ENCODE measurements at places on chromosomes 16 and 17.

DNA sequence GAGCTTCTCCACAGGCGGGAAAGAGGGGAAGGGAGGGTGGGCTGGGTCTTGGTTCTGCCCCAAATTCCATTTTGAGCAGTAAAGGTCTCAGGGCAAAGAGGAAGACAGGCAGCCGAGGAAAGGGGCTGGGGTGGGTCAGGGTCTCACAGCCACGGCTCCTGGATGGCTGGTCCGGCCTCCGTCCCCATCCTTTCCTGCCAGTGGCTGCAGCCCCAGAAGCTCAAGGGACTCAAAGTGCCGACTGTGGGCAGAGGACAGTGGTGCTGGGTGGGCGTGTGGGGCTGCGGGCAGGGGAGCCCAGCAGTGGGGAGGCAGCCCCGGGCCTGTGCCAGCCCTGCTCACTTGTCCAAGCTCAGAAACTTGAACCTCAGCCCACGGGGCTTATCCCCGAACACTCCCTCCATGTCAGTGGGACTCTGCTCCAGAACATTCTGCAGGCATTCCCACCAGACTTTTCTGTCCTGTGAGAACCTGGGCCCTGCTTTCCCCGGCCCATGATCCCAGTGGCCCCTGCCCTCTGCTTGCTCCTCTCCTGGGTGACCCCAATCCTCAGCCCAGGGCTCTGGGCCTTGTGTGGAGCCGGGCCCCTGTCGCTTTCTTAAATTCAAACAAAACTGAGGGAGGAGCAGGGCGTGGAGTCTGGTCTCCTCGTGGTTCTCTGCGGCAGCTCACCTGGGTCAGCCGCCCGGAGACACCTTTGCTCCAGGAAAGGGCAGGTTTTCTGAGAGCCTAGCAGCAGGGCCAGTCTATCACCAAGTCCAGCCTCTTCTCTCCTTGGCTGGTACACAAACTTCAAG lies 117.8 kb upstream of the METRNL start:
- no peak for DNase-seq

- DNase-seq, result no peak
Measured at GRCh38 chr16:30030841-30031413, at the start of gene TLCD3B. Gene TLCD3B, minus strand, starts transcription at chr16:30031271. Its CDS starts 744 bp downstream, at chr16:30030527.

- peak; percentile 30 for DNase-seq
Measured at GRCh38 chr16:70267516-70267915, 15.8 kb upstream of the EXOSC6 start.

DNA sequence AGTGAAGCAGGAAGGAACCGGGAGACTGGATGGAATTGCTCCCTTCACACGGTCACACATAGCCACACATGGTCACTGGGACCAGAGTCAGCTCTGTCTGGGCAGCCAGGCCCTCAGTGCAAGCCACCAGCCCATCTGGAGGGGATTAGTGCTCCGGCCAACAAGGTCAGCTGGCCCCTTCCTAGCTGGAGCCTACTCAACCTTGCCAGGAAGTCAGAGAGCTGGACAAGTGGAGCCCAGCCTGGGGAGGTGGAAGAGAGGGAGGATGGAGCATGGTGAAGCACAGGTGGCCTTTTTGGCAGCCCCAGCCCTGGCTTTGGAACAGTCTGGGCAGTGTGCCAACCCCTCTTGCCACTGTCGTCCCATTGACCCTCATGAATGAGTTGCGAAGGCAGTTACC lies 3.7 kb upstream of the CACNA1G start:
- DNase-seq, result no peak

- no peak for DNase-seq
Measured at GRCh38 chr17:43952351-43952723, 1.4 kb downstream of the PYY start.

- DNase-seq, result no peak
Measured at GRCh38 chr16:13463619-13464018, 456.3 kb upstream of the ERCC4 start.

- no peak for DNase-seq
Measured at GRCh38 chr16:49866595-49867071, 10.7 kb upstream of the ZNF423 start.

DNA sequence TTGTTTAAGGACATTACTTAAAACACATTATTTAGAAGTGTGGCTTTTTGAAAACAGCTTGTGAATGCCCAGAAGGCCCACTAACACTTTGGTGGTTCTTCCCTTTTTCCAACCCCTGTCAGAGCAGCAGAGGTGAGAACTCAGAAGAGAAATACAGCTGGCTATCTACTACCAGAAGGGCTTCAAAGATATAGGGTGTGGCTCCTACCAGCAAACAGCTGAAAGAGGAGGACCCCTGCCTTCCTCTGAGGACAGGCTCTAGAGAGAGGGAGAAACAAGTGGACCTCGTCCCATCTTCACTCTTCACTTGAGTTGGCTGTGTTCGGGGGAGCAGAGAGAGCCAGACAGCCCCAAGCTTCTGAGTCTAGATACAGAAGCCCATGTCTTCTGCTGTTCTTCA lies 6.9 kb upstream of the RAPGEFL1 start:
- DNase-seq, result no peak

- no peak for DNase-seq
Measured at GRCh38 chr16:67229906-67230808, 3.2 kb downstream of the TMEM208 start.

GRCh38 chr17:35074711-35075707 lies 11.5 kb upstream of the RFFL start:
- no peak for DNase-seq

GRCh38 chr16:15873301-15873700 lies 15.1 kb downstream of the CEP20 start:
- DNase-seq, result no peak

- no peak for DNase-seq
Measured at GRCh38 chr17:74527756-74528155, 3.5 kb downstream of the CD300LB start.

DNA sequence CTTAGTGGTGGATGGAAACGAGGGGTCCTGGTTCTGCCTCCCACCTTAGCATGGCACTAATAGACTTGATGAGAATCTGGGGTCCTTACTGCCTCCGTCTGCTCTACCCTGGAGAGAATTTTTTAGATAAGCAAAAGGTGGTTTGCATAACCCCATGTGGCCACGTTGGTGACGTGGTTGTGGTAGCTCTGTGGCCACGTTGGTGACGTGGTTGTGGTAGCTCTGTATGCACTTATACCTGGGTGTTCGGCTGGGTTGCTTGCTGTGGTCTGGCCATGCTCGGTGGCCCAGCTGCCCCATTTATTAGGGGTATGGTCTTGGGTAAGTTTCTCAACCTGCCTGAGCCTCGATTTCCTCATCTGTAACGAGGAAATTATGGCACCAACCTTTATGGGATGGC lies 13.0 kb downstream of the SPIRE2 start:
- DNase-seq, result peak; percentile 42

DNA sequence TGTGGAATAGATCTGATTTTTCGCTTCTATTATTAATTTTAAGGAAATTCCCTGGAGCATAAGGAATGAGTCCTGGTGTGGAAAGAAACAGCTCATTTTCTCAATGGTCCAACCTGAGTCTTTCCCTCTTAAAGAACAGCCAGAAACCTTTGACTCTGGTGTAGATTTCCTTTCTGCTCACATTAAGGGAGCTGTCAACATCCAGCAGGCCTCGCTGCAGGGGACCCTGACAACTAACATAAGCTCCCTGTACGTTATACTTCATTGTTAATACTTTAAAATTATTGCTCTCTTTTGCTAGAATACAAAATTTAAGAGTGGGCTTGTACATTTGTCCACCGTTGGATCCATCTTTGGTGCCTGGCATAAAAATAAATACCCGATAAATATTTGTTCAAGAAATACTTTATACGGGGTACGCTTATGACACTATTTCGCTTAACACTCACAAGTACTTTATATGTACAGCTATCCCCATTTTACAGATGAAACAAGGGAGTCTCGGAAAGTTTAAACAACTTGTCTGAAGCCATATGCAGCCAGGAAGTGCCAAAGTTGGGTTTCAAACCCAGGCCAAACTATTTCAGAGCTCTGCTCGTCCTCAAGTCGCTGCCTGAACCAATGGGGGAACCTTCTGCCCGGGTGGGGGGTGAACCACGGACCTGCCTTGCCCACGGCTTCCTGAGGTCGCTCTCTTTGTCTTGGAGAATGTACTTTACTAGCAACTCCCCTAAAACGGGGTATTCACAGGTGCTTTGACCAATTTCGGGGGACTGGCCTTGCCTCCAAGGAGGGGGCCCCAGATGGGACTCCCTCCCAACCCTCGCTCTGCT lies 611 bp downstream of the SMARCE1 start:
- DNase-seq, result peak; percentile 56

DNA sequence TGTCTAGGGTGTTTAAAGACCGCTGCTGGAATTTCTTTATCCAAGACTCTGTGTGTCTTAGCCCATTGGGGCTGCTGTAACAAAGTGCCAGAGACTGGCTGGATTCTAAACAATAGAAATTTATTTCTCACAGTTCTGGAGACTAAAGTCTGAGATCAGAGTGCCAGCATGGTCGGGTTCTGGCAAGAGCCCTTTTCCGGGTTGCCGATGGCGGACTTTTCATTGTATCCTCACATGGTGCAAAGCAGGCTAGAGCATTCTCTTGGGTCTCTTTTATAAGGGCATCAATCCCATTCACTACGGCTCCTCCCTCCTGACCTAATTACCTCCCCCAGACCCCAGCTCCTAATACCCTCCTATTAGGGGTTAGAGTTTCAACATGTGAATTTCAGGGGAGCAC lies 9.5 kb downstream of the NLRC5 start:
- no peak for DNase-seq

DNA sequence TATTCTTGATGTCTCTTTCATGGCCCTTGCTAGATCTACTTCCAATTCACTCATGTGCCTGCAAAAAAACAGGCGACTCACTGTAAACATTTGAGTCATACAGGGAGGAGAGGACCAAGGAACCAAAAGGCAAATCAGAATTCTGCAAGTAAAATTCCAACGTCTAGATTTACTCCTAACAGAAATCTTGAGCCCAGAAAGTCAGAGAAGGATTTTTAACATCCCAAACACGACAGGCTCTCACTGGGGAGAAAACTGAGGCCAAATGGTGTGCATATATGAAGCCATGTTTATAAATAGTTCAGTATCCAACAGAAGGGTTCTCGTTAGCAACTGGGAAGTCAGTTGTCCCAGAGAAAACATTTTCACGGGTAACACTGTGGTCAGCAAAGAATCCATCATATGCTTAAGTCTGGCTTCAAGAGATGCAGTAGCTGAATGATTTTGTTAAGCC lies 40.1 kb downstream of the LITAF start:
- DNase-seq, result no peak

GRCh38 chr16:85613604-85614337 lies 649 bp downstream of the GSE1 start:
- DNase-seq, result peak; percentile 14

DNA sequence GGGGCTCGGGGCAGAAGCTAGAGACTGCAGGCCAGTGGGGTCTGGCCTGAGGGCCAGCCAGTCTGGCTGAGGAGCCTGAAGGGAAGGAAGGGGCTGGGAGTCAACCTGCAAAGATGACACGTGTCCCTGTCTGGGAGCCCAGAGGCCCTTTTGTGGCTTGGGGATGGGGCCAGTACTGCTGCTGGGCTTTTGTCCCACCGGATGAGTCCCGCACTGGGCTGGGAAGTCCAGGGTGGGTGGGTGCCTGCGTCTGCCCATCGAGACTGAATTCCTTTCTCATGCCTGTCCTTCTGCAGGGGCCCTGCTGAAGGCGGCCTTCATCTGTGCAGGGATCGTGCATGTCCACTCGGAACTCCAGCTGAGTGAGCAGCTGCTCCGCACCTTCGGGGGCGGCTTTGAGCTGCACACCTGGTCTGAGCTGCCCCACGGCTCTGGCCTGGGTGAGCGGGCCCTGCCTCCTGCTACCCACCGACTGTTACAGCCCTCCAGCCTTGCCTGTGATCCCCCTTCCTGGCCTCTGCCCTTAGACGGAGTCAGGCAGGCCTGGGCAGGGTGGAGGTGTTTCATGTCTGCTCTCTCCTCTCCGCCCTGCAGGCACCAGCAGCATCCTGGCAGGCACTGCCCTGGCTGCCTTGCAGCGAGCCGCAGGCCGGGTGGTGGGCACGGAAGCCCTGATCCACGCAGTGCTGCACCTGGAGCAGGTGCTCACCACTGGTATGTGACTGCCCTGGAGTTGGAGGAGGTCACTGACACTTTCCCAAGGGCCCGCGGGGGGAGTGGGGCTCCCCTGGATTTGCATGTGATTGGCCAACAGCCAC lies 20.9 kb downstream of the FCSK start:
- no peak for DNase-seq

DNA sequence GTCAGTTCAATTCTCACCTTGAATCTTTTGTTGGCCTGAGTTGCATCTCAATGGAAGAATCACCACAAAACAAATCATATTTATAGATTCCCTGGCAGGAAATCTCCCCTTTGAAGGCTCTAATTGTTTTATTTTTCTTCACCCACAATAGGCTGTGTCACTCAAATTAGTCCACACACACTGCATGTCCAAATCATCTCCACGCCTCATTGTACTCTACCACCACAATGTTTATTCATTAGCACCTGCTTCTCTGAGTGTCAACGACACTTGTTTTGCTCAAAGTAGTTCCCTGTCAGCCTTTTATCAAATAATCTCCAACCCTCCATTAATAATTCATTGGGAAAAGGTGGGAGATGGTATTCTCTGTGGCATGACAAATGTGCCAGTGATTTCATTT lies 164.3 kb downstream of the ABCC12 start:
- no peak for DNase-seq

DNA sequence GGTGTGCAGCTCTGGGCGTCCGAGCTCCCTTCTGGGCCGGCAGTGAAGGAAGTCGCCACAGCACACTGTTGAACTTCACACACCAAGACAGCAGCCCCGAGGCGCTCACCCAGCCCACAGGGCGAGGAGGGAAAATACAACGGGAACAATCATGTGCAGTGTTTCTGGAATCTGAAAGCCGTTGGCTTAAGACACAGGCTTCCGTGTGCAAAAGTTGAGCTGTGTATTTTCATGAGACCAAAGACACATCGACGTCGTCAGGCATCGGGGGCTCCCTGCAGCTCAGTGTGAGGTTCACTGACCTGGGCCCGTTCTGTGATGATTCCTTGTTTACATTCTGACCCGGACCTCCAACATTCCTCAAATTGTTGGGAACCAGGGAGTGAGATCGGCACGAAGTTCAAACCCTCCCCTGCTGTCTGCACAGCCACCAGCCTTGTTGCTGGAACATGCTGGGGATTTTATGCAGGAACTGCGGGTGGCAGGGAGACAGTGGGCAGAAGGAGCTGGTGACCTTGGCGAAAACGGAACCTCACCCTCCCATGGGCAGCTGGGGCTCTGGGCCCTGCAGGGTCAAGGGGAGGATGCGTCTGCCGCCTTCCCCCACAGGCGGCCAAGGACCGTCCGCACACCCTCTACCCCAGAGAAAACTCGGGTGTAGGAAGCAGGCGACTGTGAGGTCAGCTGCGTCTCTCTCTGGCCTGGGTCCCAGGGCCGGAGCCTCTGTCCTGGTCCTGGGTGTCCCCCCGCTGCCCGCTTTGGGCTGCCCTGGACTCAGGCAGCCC lies 72.2 kb downstream of the METRNL start:
- no peak for DNase-seq

- DNase-seq, result peak; percentile 80
Measured at GRCh38 chr16:11407047-11407982, 62.1 kb downstream of the RMI2 start.

GRCh38 chr17:28492352-28493310 lies 13.5 kb upstream of the FOXN1 start:
- no peak for DNase-seq

Measured in activated CD4-positive, alpha-beta T cell treated with anti-CD3 and anti-CD28 coated beads for 48 hours (primary cell).